ENCODE measurements at places on chromosomes 1 and 21. TPM values are rescaled to one million over a fixed set of nuclear protein-coding genes. Genes with fewer than 3 reads are reported as not detected.

Gene NEK2
- 22.3 TPM for polyA plus RNA-seq

Gene KRTAP19-1
- not detected for polyA plus RNA-seq

Gene RGSL1
- 0.07 TPM for polyA plus RNA-seq

Gene CASZ1
- 14.0 TPM for polyA plus RNA-seq

Gene TRIM67
- polyA plus RNA-seq, result 0.07 TPM

Gene HSF2BP
- polyA plus RNA-seq, result 1.8 TPM

Gene PTAFR
- polyA plus RNA-seq, result 2.0 TPM

Gene BEND5
- polyA plus RNA-seq, result 30.2 TPM

Gene CXADR
- polyA plus RNA-seq, result 44.0 TPM

Gene PERM1
- polyA plus RNA-seq, result not detected

- no peak for DNase-seq
These were observed 49.9 kb upstream of the HAO2 start for GRCh38 chr1:119318466-119319309.

DNA sequence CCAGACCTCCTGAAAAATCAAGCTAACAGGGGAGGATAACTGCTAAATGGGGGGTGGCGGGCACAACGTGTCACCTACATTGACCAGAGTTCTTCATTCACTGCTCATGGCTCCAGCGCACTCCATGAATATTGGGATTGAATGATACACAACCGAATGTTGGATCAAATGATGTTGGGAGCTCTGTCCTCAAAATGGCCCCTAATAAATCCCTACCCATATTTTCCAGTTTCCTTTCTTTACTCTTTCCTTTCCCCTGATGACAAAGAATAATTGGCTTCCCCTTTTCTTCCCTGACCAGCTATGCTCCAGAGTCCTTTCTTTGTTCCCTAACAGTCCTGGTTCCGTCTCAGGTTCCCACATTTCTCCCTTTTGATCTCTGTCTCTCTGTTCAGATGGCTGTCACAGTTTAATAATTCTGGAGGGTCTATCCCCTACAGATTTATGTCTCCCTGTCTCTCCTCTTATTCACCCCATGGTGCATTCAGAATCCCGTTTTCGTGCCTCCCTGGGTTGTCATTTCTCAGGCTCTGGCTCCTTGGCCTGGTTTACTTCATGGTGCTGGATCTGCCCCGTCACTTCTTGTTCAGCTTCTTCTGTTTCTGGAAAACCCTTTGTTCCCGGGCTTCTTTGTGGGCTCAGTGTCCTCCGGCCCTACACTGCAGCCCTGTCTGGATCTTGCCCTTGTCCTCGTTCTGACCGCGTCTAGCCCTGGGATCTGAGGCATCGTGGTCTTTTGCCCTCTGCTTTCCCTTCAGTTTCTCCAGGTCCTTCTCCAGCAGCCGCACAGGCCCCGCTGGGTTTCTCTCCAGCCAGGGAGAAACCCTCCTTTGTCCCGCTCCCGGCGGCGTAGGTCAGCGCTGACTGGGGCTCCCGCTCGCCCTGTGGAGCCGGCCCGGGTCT, 78.3 kb downstream of the NDUFS5 start:
- no peak for DNase-seq

GRCh38 chr1:172547071-172547470, 14.1 kb downstream of the SUCO start:
- no peak for DNase-seq

DNA sequence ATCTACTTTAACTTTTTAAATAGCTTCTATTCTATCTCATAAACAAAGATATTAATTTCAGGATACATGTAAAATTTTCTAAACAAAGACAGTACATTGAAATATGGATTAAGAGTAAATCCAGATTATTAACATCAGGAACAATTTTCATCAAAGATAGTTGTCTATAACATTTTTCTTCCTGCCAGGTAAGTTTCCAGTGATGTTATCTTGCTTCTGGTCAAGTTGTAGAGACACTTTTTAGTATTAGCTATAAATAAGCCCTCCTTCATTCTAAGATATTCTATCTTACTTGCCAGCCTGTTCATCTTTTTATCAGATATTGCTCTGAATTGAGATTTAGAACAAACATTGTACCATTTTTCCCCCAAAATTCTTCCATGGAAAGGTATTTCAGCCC, 94.4 kb upstream of the KCTD3 start:
- no peak for DNase-seq

DNA sequence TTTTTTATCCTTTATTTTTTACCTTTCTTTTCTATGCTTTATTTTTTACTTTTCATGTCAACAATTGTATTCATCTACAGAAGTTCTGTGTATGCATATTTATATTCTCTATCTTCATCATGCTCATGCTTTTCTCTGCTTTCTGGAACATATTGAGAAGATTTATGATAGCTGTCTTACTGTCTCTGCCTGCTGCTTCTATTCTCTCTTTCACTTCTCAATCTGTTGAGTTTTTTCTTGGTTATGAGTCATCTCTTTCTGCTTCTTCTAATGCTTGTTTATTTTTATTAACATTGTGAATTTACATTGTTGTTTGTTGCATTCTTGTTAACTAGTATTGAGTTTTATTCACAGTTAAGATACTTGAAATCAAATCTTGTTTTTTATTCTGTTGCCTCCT, 22.6 kb downstream of the F5 start:
- no peak for DNase-seq

GRCh38 chr1:116408193-116408592, 35.1 kb downstream of the ATP1A1 start:
- no peak for DNase-seq

- no peak for DNase-seq
These were observed 241.7 kb downstream of the SETD4 start for GRCh38 chr21:35818597-35818996.

GRCh38 chr1:199057322-199057721, 418.5 kb downstream of the PTPRC start:
- no peak for DNase-seq

DNA sequence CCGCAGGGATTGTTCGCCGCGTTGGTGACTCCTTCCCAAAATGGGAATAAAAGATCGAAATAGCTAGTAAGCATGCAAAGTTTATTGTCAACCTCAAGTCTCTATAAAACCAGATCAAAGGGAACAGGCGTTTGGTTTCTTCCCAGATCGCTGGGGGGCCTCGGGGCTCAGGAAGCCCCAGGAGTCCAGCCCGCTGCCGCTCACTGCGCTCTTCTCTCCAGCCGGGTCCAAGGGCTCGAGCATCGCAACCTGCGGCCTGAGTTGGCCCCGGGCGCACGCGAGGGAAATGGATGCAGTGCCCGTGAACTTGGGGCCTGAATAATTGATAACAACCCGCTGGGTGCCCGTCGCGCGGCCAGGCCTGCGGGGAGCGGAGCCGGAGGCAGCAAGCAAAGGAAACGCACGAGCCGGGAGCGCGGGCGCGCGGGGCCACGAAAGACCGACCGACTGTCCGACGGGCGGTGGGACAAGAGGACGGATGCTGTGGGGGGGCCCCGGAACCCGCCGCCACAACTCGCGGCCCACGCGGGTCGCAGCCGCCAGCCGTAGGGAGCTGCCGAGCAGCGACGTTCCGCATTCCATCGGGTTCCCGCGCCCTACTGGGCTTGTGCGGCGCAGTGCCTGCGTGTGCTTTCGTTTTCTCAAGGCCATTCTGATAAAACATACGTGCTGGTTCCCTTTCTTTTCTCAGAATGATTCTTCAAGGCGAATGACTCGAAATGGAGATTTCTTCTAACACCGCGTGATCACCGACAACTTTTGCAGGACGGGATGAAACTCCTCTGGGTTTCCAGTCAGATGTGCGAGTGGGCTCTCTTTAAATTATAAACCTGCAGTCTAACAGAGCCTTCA, 14.0 kb upstream of the ALX3 start:
- no peak for DNase-seq

DNA sequence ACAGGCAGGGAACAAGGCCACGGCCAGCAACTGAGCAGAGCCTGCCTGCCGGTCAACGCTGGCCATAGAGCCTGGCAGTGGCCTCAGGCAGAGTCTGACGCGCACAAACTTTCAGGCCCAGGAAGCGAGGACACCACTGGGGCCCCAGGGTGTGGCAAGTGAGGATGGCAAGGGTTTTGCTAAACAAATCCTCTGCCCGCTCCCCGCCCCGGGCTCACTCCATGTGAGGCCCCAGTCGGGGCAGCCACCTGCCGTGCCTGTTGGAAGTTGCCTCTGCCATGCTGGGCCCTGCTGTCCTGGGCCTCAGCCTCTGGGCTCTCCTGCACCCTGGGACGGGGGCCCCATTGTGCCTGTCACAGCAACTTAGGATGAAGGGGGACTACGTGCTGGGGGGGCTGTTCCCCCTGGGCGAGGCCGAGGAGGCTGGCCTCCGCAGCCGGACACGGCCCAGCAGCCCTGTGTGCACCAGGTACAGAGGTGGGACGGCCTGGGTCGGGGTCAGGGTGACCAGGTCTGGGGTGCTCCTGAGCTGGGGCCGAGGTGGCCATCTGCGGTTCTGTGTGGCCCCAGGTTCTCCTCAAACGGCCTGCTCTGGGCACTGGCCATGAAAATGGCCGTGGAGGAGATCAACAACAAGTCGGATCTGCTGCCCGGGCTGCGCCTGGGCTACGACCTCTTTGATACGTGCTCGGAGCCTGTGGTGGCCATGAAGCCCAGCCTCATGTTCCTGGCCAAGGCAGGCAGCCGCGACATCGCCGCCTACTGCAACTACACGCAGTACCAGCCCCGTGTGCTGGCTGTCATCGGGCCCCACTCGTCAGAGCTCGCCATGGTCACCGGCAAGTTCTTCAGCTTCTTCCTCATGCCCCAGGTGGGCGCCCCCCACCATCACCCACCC, at the start of gene TAS1R3:
TSS of gene TAS1R3 (plus strand) at position 213 of the 898 bp plus-strand sequence. CDS start at position 279, 66 bp downstream.
- DNase-seq, result no peak

DNA sequence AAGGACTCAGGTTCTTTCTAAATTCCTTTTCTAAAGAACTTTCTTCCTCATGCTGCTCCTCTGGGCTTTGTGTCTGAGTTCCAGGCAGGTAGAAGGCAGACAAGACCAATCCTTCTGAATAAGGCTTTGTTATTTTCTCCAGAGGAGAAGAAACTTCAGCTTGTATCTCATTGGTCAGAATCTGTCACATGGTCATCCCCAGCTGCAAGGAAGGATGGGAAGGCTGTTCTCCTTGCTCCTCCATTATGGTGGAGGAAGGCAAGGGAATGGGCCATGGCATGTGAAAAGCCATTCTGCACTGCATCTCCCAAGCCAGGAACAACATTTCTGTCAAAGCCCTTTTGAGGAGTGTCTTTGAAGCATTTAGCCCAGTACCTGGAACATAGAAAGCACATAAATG, 50.6 kb upstream of the NTPCR start:
- DNase-seq, result no peak

DNA sequence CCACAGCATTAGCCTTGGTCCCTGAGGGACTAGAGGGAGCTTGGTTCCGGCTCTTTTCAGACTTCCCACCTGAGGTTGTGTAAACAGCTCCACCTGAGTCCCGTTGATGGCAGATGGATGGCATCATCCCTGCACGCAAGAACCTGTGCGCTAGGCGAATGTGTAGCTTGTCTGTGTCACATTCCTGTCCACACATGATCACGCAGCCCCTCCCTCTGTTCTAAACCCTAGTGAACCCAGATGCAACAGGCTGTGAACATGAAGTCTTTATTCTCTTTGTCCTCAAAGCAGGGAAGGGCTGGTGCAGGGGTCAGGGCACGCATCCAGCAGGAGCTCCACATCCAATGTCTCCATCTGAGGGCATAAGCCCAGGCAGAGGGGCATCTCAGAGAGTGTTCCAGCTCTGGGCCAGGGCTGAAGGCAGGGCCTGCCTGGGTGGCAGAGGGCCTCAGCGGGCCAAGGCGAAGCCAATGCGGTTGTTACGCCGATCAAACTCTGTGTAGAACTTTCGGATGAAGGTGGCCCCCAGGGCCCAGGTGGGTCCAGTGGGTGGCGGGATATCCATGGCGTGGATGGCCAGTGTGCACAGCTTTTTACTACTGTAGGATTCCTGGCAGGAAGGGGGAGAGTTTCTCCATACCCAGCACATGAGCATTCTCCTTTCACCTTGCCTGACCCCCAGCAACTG, 2.9 kb upstream of the ETNK2 start:
- DNase-seq, result no peak

DNA sequence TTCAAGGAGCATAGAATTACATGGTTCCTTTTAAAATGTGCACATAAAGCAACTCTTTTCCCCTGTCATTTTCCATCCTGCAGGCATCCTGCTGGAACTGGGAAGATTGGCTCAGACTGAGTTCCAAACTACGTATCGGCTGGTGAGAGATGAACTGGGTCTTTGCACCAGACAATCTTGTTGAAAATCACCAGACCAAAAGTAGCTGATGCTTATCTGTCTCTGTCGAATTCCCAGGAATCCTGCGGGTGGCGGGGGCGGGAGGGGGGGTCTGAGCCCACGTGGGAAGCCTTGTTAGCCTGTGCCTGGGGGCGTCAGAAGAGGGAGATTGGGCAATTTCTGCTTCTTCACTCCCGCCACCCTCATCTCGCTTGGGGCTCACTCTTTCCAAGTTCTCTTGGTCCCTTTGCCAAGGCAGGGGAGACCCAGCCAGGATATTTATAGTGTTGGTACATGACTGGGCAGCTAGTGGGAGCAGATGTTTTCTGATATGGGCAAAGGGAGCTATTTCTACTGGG, 90.1 kb upstream of the SLC25A33 start:
- DNase-seq, result no peak

DNA sequence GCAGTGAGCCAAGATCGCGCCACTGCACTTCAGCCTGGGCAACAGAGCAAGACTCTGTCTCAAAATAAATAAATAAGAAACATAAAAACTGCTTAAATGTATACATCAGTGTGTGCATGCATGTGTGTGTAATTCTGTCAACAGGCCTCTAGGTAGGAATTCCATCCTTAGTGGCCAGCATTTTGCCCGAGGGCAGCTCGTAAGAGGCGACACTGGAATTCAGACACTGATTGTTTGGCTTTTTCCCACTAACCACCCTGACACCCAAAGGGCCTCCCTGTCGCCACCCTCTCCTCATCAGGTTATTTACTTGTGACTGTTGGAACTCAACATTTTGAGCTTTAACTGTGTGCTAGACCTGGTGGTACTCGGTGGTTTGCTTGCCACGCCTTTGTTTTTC, 64.0 kb upstream of the KIF1B start:
- no peak for DNase-seq

DNA sequence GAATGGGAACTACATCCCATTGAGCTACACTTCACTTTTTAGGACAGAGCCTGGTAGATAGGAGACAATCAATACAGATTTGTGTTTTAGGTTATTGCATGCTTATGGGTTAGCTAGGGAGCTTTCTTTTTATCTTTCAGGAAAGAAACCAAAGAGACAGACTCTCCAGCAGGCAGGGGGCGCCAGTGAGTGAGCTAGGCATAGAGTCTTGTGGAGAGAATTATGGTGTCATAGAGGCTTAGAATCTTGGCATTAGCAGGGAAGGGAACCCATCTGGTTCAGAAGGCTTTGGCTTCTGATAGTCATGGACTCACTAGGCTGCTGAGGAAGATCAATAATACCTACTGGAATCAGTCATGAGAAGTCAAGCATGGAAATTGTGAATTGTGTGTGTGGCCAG, at the start of gene SMCP:
TSS of gene SMCP (plus strand) at position 281 of the 400 bp plus-strand sequence. CDS start 6,101 bp downstream, outside the sequence.
- DNase-seq, result no peak

DNA sequence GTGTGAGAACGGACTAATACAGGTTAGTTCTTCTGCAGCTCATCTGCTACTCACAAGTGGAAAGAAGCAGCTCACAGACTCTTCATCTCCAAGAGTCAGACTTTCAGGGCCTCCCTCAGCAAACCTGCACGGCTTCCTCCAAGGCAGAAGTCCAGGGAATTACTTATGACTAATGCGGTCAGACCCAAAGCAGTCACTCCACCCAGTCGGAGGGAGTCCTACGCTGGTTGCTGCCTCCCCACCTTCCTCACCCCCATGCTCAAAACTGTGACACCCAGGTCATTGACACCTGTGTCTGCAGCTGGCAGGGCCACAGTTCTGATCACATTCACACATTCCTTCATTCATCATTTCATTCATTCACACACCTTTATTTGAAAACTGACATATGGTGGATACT, 38.4 kb upstream of the PRDM2 start:
- DNase-seq, result no peak
